Cardiac septum (tissue), 1 donor: ENCODE measurements at places on chromosomes 3 and 15.

DNA sequence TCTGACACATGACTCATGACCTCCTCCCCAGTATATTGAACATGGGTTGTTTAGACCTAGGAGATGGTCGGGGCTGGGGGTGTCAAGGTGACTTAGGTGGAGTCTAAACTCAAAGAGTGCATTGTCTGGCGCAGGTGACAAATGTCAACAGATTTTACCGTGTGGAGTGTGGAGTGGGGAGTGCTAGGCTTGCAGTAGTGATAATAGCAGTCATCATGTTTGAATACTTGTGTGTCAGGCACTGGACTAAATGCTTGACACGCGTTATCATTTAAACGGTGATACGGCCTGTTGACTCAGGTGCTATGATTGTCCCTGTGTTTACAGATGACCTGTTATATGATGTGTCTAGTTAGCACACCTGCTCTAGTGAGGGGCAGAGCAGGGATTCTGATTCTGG is 30.8 kb downstream of the MUC20 start:
- no peak for DNase-seq

DNA sequence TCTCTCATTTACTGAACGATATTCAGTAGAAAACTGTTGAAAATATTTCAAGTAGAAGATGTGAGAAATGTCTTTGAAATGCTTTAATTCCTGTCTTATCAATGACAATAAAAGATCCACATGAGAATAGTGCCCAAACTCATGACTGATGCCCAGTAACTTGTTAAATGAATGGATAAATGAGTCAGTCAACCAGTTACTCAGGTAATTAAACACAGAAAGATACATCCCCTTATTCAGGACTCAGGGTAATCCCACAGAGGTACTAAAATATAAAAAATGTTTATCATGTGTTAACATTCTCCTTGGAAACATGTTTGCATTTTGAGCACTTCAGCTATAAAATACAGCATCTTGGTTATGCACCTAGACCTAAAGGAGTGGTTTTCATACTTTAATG is 169.5 kb downstream of the MBNL1 start:
- DNase-seq: no peak

DNA sequence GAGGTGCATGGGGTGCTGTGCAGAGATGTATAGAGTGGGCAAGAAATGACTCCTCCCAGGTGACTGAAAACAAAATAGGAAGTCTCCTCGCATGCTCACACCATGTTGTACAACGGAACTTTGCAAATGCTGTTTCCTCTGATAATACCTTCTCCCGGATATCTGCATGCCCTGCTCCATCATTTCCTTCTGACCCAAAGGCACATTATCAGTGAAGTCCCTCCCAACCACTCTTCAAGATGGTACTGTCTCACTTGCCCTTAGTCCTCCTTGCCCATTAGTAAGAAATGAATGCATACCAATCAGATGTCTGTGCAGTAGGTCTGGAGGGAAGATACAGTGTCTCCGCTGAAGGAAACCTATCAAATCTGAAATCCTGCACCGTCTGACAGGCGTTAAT is 12.0 kb downstream of the TMED3 start:
- DNase-seq: no peak

GRCh38 chr3:193812078-193812725 is 219.2 kb downstream of the OPA1 start:
- DNase-seq: no peak

- no peak for DNase-seq
Measured at GRCh38 chr3:132629928-132630327, 29.7 kb downstream of the ACAD11 start.

DNA sequence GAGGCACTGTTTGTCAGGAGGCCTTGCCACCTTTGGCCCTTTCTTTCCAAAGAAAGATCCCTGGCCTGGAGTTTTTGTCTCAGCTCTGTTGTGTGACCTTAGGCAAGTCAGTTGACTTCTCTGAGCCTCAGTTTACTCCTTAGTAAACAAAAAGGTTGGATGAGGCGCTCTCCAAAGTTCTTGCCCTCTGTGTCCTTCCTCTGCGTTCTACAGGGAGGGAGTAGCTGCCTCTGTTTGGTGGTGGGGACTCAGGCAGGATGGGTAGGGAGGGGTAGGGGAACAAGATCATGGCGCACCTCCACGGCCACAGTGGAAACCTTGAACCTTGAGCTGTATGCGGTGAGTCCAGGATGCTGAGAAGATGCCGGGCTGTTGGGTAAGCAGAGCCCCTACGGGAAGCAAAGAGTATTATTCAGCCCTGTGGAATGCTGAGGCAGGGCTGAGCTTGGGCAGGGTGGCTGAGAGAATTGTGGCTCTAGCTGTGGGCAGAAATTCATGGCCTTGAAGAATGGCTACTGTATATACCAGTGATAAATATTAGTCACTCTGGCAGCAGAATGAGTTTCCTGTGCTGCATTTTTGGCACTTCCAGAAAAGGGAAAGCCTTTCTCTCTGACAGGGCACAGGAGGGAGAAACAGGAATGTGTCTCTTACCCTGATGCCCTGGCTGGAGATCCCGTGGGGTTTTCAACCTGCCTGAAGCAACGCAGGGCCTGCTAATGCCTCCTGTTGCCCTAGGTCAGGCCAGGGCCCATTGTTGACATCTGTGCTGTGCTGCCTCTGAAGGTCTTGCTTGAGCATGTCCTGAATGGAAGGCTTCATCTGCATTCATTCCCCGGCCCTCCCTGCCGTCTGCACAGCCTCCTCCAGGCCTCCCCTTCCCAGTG is 39.9 kb downstream of the SMAD3 start:
- DNase-seq: no peak

DNA sequence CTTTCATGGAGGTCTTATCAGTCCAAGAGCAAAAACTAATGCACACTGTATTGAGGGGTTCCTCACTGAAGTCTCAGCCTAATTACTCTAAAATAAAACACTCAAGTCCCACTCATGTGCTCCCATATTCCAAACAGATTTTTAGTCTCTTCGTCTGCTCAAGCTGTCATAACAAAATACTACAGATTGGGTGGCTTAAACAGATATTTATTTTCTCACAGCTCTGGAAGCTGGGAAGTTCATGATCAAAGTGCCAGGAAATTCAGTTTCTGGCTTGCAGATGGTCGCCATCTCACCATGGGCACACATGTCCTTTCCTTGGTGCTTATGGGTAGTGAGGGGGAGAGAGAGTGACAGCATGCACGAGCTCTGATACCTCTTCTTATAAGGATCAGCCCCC is 147.5 kb downstream of the ANXA2 start:
- DNase-seq: no peak

DNA sequence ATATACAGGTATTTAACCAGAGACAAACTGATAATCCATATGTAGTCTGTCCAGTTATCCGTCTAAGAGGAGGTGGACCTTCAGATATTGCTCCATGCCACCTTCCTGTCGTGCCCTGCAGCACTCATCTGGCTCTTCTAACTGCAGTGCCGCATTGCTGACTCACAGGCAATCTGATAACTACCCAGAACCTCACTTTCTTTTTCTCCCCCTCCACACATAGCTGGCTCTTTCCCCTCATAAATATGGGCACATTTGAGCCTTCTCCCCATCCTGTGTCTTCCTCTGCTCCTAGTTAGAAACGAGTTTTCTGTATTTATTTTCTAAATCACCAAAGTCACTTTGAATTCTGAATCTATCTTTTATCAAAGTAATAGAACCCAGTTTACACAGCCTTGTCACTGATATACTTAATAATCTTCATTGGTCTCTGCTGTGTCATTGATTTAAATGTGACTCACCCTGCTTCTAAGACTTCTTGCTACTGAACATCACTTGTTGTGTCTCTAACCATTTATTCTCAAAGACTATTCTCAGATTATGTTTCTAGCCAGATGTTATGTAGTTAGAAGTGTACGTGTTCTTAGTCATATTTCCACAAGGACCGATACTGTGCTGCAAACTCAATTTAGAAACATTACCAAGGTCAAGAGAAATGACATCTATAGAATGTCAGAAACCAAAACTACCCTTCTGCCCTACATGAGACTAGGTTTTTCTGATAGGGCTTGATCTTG is 17.4 kb upstream of the KCNMB2 start:
- DNase-seq: no peak

GRCh38 chr3:12487786-12488185 is 3.5 kb downstream of the TSEN2 start:
- no peak for DNase-seq

GRCh38 chr15:42719043-42719442 is 17.9 kb downstream of the CDAN1 start:
- no peak for DNase-seq

GRCh38 chr15:85329561-85330422 is 50.6 kb upstream of the AKAP13 start:
- DNase-seq: no peak

DNA sequence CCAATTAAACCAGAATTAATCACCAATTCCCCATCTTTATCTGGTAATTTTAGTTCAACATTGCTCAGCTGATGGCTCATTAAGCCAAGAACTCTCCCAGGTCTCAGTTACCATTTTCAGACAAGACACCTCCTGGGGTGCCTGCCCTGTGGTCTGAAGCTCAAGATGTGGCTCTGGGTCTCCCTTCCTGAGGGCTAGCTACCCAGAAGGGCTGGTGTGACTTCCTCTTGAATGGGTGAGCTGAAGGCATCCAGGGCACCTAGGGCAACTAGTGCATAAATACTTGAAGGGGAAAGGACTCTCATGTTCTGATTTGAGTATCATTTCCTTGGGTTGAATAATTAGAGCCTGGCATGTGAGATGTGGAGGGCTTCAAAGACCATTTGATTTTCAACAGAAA is 6.7 kb upstream of the TM4SF1 start:
- DNase-seq: no peak

DNA sequence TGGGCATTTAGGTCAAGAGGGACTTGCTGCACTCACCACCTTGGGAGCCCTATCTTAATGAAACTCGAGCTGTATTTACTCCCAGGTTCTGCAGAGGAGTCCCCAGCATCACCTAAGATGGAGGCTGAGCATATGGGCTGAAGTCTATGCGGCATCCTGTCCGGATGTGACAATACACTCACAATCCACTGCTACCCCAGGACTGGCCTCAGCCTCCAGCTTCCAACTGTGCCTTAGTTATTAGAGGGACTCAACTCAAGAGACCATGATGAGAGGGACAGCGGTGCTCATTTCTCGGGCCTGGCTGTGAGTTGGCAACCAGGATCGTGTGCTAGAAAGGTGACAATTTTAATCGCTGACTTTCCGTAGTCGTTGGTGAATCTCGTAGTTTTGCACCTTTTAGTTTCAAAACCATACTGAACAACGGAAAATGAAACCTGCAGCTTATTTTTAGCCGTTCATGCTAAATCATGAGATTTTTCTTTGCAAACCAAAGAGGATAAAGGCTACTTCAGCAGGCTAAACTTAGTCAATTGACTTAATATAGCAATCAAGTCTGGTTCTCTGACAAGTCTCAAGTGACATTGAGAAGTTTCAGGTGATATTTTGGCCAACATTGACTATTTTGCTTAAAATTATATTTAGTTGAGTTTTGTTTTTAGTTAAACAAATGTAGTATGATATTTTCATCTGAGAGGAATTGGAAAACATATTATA is 11.1 kb downstream of the ZBTB38 start:
- DNase-seq: no peak

GRCh38 chr15:38991126-38991525 is 426.5 kb upstream of the RASGRP1 start:
- DNase-seq: no peak

GRCh38 chr15:68228143-68228970 is 1.2 kb downstream of the CLN6 start:
- no peak for DNase-seq

DNA sequence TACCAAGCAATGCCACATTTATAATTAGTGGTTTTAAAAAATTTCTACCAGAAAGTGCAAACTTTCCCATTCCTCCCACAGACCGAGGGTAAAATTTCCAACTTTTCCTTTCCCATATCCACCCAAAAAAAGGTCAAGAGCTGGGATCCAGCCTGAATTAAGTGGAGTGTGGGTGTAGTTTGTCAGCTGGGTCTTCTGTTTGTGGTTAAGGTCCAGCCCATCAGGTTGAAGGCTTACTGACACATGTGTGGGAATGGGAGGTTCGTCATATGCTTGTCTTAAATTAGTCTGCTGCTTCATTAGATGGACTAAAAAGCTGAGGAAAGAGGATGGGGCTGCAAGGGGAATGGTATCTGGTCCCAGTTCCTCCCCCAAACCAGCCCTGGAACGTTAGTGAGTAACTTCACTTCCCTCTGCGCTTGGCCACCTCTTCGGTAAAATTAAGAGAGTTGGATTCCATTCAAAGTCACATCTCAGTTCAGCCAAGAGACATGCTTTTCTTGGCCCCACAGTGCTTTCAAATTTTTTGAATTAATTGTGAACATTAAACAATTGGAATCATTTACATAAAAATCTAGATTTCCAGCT is 59.0 kb upstream of the PLCL2 start:
- no peak for DNase-seq

DNA sequence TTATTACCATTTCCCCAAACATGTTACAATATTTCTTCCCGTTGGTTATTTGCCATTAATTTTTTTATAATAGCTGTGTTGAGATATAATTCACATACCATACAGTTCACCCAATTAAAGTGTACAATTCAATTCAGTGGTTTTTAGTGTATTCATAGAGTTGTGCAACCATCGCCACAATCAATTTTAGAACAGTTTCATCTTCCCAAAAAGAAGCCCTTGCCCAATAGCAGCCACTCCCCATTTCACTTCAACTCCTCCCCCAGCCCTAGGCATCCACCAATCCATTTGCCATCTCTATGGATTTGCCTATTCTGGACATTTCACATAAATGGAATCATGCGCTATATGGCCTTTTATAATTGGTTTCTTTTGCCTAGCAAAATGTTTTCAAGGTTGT is 225.1 kb downstream of the EPHB1 start:
- no peak for DNase-seq

DNA sequence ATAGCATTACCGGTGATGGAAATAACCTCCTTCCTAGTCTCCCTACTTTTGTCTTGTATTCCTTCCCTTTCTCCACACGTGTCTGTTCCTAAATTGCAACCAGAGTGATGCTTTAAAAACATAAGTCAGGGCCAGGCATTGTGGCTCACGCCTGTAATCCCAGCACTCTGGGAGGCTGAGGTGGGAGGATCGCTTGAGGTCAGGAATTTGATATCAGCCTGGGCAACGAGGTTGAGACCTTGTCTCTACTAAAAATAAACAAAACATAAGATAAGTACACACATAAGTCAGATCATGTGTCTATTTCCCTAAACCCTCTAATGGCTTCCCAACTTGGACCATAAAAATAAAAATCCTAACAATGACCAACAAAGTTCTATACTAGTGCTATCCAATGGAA is 18.4 kb downstream of the ARMC8 start:
- DNase-seq: no peak

DNA sequence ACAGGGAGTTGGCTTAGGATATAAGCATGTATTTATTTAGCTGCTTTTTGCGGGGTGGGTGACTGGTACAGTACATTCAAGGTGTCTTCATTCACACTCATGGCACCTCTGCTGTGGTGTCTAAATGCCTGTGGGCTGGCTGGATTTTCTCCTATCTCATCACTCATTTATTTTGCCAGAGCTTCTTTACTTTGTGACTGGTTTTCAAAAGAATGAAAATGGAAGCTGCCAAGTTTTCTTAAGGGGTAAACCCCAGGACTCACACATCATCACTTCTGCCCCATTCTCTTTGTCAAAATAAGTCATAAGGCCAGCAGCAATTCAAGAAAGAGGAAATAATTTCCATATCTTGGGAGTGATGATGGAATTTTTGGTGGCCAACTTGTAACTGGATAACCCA is 493.4 kb upstream of the ALCAM start:
- no peak for DNase-seq
